Hematopoietic multipotent progenitor cell (in vitro differentiated cells): ENCODE measurements at places on chromosomes 11 and 22.

- DNase-seq, result no peak
Observed at GRCh38 chr11:33478111-33478573, 221.0 kb downstream of the HIPK3 start.

- no peak for DNase-seq
Observed at GRCh38 chr11:47649276-47649675, 6.9 kb upstream of the MTCH2 start.

- peak; percentile 82 for DNase-seq
Observed at GRCh38 chr22:35910003-35910769, 118.4 kb downstream of the RBFOX2 start.

DNA sequence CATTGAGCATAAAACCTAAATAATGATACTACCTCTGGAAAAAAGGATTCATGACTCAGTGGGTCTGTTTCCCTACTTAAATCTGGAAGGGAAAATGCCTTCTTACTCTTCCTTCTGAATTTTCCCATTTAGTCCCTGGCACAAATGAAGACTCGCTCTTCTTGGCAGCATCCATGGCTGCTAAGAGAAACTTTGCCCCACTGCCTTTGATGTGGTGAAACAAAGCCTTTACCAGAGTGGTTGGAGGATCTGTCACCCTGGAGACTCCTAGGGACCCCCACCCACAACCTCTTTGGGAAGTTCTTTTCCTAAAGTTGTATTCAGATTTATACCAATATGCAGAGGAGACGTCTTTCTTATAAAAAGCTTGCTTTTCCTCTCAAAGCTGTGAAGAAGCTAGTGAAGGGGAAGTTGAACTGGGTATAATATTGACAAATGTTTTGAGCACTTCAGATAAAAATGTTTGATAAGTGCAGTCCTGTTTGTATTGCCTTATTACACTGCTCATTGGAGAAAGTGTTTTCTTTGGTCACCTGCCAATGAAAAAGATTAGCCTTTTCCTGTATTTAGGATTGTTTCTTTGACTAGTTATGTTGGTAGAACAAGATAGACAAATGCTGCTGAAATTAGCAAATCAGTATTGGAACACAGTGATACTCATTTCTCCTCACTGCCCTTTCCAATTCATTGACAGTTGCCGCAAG, 77.3 kb downstream of the ARFGAP2 start:
- DNase-seq, result no peak

DNA sequence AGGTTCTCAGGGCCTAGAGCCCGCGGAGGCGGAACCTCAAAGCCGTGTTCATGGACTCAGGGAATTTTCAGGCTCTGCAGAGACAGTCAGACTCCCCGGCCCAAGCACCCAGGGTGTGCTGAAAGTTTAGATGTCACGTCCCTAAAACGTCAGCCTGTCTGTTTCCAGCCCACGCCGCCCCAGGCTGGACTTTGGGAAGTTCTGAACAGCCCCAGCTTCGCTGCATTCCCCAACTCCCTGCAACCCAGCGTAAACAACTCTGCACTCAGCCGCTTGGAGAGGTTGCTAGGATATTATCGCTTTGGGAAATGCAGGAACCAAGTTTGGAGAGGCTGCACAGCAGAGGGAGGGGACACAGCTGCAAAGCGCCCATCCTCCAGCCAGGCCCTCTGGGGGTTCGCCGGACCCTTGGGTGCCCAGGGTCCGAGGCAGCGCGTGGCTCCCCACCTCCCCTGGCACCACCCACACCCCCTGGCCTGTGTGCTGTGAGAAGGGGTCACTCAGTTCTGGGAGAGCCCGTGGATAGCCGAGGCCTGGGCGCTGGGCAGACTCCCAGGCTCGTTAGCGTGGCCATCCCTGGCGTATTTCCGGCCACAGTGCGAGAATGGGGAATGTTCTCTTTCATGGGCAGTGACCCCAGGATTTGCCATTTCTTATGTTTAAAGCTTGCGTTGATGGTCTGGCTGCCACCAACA, 120.5 kb upstream of the FGF3 start:
- DNase-seq, result no peak

DNA sequence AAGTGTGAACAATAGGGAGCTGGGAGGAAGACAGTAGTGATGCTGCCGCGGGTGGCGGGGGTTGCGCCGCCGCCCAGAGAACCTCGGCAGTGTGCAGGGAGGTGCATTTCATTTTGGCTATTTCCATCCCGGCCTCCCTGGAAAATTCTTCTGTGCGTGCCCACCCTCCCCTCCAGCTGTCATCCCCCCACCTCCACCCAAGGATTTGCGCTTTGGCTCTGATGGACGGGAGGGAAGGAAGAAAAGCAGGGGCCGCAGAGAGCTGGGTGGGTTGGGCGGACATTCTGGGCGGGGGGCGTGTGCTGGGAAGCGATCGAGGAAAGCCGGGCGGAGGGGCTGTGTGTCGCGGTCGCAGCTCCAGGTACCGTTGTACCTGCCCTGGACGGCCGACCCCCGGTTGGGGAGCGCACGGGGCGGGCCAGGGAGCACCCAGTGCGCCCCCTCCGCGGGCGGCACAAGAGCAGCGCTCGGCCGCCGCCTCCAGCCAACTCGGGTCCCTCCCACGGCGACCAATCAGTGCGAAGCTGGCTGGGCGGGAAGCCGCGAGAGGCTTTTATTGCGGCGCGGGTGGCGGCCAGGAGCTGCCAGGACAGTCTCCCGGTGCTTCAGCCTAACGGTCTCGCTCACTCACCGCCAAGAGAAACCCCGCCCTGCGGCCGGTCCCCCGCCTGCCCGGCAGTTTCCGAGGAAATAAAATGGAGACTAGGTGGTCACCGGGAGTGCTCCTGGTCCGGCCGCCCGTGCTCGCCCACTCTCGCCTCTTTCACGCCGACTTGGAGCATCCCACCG, 1.6 kb downstream of the NCAM1 start:
- no peak for DNase-seq

GRCh38 chr11:47940904-47941649, 39.3 kb upstream of the PTPRJ start:
- no peak for DNase-seq

GRCh38 chr22:40387746-40388145, 17.4 kb downstream of the SGSM3 start:
- no peak for DNase-seq

DNA sequence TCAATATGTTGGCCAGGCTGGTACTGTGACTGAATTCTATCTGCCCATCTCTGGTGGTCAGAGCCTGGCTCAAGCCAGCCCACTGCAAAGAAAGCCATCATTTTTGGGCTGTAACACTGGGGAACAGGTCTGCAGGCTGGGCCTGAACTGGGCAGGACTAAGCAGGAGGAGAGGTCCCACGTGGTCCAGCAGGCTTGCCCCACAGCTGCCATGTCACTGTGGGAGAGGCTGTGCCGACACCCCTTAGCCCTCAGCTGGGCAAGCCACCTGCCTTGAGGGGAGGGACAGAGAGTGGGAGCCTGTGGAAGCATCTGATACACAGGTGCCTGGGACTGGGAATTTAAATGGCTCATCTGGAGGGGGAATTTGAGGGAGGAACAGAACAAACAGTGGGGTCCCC, 66.7 kb upstream of the CLTCL1 start:
- DNase-seq, result no peak

GRCh38 chr11:47308050-47308823, 38.3 kb downstream of the MADD start:
- DNase-seq, result no peak

DNA sequence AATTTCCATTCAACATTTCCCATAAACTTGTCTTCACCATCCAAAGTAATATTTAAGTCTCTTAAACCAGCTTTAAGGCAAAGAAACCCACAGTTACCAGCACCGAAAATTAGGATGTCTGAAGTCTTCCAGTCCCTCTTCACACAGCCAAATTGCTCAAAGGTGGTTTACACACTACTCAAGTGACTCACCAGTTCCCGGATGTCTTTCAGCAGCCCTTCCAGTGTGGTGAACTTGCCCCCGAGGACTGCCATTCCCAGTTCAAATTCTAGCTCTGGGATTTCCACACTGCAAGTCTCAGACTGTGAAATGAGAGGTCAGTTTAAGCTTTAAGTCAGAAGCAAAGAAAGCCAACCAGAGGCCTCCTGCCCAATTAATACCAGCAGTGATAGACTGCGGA, 5.1 kb downstream of the ZPR1 start:
- DNase-seq, result no peak

DNA sequence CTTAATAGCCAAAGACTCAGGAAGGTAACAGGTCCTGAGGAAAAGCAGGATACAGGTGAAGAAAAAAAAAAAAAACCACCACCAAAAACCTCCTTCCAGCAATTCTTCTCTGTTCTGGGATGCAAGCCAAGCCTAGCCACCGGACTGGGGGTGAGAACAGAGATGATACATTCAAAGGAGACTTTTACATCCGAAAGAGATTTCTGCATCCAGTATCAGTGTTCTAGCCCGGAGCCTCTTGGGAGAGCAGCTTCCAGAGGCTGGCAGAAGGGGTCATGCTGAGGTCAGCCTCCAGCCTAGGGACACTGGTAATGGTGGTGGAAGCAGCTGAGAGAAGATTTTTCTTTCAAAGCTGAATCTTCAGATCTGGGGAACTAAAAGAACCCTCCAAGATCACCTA, 76.2 kb downstream of the KCNC1 start:
- DNase-seq, result no peak

- no peak for DNase-seq
Observed at GRCh38 chr11:72454791-72455190, 20.5 kb upstream of the CLPB start.

GRCh38 chr11:70296681-70297080, 26.2 kb downstream of the PPFIA1 start:
- DNase-seq, result no peak

DNA sequence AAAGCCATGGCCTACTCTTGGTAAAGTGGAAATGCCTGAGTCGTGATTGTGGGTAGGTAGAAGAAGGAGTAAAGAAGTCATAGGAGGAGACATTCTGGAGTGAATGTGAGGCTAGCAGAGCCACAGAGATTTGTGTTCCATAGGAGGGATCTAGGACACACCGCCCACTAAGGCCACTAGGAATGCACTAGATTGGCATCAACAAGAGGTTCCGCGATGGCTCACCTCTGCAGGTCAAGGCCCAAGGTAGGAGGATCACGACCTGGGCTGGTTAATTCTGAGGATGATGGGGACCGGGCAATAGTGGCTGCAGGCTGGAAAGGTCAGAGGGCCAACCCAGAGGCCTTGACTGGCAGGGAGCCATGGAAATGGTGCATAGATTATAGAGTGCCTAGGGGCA, 48.8 kb upstream of the OPCML start:
- no peak for DNase-seq

DNA sequence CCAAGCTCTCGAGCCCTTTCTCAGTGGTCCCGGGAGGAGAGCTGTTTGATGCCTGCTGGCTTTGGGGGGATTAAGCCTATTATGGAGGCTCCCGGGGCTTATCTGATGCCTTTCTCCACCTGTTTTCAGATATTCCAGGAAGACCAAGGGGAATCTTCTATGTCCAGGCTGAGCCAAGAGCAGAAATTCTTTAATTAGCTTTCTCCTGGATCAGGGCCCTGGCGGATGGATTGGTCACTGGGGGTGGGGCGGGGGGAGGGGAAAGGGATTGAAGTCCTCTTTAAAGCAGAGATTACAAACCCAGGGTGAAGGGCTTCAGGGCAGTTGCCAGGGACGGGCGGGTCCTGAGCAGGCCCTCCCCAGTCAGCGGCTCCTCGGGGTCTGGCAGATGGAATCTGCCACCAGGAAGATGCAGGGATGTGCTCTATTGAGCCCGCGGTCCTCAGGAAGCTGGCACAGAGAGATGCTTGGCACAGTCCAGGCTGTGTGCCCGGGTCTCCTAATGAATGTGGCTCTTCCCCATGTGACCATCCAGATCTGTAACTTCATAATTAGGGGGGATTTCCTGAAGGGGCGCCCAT, 33.6 kb downstream of the MACROD1 start:
- no peak for DNase-seq

- DNase-seq, result no peak
Observed at GRCh38 chr22:20009582-20010306, 6.9 kb downstream of the ARVCF start.

- DNase-seq, result peak; percentile 45
Observed at GRCh38 chr11:40328890-40329614, 1130.4 kb downstream of the LRRC4C start.

DNA sequence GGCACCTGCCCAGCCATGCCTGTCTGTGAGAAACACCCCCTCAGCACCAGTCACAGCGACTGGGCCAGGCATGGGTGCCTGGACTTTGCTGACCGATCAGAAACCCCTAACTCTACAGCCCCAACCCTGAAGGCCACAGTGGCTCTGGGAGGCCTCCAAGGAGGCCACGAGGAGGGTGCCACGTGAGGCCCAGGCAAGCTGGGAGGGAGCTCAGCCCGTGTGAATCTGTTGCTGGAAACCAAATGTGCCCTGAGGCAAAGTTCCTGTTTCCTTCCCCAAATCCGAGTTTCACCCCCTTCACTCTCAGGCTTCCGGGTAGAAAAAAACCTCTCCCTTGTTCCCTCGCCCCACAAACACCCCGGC, 1.3 kb downstream of the UNC93B1 start:
- no peak for DNase-seq

GRCh38 chr22:32926600-32926999, 125.1 kb downstream of the TIMP3 start:
- DNase-seq, result no peak

GRCh38 chr11:72821920-72822799, 7.9 kb downstream of the ATG16L2 start:
- DNase-seq, result peak; percentile 73

GRCh38 chr11:106461148-106461691, 383.8 kb downstream of the AASDHPPT start:
- DNase-seq, result no peak

DNA sequence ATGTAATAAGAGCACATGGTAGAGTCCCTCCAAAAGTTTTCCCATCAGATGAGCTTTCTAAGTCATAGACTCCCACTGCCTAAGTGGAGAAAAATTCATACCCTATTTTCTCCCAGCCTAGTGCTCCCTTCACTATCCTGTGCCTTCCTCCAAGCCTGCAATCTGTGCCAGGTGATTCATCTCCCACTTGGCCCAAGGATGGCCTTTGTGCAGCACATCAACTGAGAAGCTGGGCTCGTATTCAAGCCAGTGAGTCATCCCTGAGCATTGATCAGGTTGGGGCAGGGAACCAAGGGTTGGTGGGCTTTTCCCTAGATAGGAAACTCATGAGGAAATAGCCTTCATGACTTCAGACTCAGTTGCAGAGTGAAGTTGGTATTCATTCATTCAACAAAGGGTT, 64.6 kb downstream of the PANX1 start:
- DNase-seq, result no peak

GRCh38 chr11:120034881-120035630, 102.9 kb downstream of the TRIM29 start:
- no peak for DNase-seq

DNA sequence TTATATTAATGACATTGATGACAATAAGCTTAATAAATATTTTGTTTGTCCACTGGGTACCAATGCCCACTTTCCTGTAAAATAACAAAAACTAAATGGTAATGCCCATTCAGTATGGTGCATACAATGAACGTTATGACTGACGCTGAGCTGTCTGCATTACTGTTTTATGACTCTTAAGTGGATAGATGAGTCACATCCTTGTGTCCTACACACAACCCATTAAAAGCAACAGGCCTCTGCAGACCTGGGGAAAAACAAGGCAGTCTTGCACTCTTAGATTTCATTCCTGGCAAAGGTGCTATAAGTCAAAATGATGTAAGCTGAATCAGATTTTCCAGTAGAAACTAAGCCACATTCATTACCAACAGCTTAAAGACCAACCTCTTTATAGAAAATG, 176.3 kb upstream of the TMEM45B start:
- DNase-seq, result no peak
